ENCODE measurements at places on chromosomes 16 and 17.

GRCh38 chr17:39861235-39861634, 2.9 kb downstream of the IKZF3 start:
- DNase-seq: no peak

- DNase-seq: no peak
Observed at GRCh38 chr17:14918540-14918939, 346.6 kb downstream of the PMP22 start.

DNA sequence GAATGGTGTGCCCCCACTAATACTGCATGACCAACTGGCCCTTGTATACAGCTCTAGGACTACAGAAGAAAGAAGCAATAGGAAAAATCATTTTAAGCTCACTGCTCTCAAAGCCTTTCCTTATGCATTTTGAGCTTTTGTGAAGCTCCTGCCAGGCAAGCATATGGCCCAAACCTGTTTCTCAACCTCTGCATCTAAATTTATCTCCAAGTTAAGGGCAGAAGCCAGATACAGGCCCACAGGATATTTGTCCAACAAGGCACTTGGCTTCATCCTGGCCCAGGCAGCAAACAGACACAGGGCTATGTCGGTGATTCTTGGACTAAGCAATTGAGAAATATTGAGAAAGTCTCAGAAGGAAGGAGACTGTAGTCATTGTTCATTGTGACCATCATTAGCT, 43.9 kb downstream of the CCT6B start:
- DNase-seq: no peak

- DNase-seq: no peak
Observed at GRCh38 chr17:40373999-40374398, 9.5 kb upstream of the GJD3 start.

DNA sequence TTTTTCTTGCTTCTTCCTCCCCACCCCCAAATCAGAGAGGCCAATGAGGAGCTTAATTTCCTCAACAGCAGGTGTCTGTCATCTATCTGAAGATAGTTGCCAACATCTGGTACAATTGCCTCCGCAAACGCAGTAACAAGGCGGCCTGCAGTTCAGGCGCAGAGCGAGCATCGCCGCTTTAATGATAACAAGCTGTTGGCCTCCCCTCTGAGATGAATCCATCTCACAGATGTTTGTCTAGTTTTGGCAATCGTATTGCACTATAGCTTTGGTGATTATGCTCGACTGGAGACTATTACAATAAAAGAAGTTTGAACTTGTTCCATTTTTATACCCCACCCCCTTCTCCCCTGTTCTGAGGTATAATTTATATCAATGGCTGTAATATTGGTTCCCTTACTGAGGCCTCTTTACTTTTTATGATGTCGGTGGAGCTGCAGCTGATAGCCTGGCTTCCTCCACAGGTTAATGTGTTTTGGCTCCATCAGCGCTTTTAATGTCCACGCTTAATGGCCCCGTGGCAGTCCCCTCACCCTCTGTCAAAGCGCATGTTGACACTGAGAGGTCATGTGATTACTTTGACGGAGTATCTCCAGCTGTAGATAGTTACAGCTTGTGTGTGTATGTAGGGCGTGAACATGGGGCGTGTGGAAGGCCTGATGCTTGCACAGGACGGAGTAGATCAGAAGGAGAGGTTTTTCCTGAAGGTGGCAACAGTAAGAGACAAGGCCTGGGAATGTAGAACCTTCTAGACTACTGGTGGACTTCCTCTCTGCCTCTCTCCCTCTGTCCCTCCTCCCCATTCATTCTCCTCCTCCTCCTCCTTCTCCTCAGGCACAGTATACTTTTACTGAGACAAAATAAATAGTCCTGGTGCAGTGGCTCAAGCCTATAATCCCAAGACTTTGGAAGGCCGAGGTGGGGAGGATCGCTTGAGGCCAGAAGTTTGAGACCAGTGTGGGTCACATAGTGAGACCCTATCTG, 164.7 kb downstream of the MSI2 start:
- DNase-seq: no peak

DNA sequence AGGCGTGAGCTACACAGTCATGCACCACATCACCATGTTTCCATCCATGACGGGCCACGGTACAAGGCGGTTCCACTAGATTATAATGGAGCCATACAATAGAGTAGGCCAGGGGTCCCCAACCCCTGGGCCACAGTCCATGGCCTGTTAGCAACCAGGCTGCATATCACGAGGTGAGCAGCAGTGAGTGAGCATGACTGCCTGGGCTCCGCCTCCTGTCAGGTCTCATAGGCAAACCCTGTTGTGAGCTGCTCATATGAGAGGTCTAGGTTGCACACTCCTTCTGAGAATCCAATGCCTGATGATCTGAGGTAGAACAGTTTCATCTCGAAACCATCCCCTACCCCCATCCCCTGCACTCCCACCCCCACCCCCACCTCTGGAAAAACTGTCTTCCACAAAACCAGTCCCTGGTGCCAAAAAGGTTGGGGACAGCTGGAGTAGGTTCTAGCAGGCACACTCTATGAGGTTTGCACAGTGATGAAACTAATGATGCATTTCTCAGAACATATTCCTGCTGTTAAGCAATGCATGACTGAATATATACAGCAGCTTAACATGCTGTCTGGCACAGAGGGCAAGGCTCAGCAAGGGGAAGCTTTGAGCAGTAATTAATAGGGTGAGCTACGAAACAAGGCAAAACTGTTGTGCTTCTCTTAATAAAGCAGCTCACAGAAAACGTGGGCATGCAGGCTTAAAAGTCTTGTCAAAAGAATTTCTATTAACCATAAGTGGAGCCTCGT, 108.0 kb downstream of the VPS53 start:
- no peak for DNase-seq

DNA sequence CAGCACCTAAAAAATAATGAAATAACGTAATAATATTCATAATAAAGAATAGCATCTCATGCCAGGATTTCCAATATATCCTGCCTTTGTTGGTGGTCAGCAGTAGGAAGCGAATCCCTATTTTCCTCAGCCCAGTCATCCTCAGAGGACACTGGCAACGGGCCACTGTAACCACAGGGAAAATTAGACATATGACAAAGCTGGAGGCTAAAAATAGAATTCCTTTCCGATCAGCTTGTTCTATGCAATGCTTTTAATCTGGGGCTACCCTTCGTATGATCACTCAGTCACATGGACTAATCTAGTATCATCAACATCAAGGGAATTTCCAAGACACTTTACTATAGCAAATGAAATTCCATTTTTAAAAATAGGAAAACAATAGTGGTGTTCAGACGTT, 246.9 kb upstream of the KCNJ16 start:
- DNase-seq: peak; percentile 76

DNA sequence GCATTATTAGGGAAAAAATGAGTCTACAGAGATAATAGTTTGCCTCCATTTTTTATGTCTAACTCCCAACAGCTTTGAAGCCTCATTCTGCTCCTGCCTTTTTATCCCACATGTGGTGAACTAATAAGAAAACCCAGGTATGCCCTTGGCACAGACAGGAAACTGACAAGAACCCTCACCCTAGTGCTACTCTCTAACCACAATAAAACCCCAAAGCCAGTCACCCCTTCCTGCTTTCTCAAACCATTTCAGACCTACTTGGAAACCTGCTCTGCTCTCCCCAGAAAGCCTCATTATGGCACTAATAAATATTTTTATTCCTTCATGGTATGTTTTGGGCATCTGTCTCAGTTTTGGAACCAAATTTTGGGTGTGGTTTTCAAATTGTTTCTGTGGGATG, 3.9 kb upstream of the MARVELD3 start:
- DNase-seq: no peak

DNA sequence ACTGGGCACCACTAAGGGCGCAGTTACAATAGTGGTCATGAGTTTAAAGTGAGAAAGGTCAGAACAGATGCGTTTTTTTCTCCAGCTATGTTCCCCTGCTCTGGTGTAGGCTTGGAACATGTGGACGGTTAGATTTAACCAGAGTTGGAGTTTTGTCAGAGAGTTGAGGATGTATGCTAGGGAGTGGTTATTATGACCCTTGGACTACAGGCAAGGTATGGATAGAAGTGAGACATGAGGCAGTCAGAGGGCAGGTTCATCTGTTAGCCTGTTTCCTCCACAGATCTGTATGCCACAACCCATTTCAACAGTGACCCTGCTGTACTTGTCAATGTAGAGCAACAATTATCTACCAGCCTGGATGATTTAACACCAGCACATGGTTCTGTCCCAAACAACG, 22.6 kb downstream of the TPPP3 start:
- no peak for DNase-seq

DNA sequence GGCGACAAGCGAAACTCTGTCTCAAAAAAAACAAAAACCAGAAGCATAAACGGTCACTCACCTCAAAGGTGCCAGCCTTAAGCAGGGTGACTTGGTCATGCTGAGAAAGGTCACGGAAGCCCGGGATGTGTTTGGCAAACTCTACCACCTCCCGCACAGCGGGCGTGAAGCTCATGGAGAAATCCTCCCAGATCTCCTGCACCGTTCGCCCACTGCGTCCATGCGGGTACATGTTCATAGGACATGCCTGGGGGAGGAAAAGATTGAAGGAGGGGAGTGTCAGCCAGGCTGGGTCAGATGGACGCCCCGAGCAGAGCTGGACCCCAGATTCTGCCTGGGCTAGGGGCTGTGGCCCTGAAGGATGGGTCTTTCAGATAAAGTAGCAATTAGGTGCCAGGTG, 5.5 kb downstream of the NR1D1 start:
- DNase-seq: no peak

DNA sequence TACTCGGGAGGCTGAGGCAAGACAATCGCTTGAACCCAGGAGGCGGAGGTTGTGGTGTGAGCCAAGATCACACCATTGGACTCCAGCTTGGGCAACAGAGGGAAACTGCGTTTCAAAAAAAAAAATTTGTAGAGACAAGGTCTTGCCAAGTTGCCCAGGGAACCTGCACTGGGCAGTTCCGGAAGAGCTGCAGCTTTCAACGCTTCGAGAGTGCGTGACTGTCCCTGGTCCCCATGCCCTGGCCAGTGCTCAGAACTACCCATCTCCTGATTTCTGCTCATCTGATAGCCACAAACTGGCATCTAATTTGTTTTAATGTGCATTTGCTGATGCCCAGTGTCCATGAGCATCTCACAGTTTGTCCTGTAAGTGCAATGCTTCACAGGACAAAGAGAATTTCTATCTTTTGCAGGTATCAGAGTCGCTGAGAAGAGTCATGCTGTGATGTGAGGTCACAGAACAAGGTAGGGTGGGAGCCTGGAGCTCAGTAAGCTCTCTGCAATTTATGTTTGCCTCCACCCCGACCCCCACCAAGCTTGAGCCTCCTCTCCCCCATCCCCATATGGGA, 3.9 kb downstream of the ACTG1 start:
- no peak for DNase-seq

GRCh38 chr16:12111223-12111622, 134.7 kb downstream of the SNX29 start:
- DNase-seq: no peak

- DNase-seq: no peak
Observed at GRCh38 chr17:60602871-60603270, 2.9 kb downstream of the PPM1D start.

- no peak for DNase-seq
Observed at GRCh38 chr17:7884581-7885366, 3.8 kb upstream of the CHD3 start.

GRCh38 chr17:45307290-45308015, 9.4 kb downstream of the MAP3K14 start:
- no peak for DNase-seq

DNA sequence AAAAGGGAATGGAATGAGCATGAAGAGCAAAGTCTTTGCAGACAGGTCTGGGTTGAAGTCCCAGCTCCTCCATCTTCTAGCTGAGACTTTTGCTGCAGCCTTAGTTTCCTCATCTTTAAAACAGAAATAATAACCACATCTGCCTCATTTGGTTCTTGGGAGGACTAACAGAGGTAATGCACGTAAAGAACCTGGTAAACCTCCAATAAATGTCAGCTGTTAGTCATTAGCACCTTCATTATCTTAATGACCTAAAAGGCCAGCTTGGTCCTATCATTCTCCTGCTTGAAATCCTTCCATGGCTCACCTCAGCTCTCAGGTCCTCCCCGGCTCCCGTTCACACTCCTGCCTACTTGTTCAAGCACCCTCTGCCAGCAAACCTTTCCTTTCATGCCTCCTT, 51.8 kb downstream of the SKAP1 start:
- no peak for DNase-seq

DNA sequence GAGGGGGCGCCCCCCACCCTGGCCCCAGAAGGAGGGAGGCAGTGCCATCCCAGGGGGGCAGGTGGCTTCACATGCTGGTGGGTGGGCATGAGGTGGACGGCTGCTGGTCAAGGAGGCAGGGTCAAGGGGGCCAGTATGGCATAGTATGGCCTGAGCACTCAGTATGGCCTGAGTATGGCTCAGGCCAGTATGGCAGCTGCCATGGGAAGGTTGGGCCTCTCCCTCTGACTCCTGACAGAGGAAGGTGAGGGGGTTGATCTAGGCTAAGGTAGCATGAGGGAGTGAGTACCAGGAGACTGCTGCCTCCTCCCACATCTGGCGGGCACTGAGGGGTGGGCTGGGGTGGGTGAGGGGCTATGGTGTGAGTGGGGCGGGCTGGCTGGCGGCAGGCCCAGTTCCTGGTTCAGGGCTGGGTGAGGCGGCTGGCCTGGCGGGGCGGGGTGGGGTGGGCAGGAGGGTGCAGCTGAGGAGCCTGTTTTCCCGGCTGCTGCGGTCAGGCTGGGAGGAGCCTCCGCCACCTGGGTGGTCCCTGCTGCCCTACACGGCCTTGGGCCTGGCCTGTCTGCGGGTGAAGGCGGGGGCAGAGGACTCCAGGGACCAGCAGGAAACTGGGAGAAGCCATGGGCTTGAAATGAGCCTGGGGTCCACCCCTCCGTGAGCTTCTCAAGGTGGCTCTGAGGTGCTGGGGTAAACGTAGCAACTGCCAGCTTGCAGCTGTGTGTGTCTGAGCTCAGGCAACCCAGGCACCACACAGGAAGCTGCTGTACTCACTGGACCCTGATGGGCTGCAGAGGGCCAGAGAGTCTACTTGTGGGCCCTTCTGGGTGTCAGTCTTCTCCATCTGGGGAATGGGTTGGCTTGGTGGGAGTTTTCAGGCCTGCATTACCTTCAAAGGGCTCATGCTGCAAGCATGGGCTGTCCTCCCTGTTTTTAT, 57.0 kb downstream of the RAI1 start:
- DNase-seq: no peak

DNA sequence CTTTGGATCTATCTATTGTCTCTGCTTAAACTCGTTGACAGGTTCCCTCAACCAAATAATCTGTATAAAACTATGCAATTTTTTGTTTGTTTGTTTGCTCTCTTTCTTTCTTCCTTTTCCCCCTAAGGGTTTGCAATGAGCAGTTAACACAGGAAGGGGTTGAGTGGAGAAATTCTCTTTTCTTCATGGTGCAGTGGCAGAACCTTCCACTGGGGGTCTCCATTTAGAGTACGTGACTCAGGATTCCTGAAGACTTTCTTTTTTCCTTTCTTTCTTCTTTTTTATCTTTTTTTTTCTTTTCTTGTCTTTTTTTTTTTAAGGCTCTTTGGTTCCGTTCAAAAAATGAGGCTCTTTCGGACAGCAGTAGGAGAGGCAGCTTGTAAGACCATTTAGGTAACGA, 19.5 kb upstream of the RBFOX1 start:
- DNase-seq: no peak

- no peak for DNase-seq
Observed at GRCh38 chr17:65103896-65104295, 33.3 kb upstream of the RGS9 start.
